ENCODE measurements at places on chromosomes 2 and 18.

- no peaks in the 10 kb centered on the region for H3K27me3 ChIP-seq
- peaks cover 22% of the 10 kb centered on the region for H3K4me1 ChIP-seq
- no peak overlapping the region for H3K27ac ChIP-seq
- H3K4me3 ChIP-seq = no peak overlapping the region
These were observed 29.8 kb downstream of the PCBP1 start for GRCh38 chr2:70116936-70117552.

DNA sequence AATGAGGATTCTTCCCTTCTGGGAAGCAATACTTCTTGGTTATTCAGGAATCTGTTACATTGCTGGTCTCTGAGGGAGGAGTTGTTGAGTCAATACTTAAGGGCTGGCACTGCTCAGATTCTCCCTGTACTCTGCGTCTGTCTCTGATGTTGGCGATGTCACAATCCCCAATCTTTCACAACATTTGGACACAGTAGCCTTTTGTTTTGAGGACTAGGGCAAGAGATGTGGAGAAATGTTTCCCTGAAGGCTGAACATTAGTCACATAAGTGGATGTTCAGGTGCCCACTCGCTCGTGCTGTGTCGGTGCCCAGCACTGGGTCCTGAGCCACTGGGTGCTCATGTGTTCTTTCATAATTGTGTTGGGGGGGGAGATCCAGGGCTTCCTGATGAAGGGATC lies 55.0 kb downstream of the MAPK4 start:
- no peaks in the 10 kb centered on the region for H3K36me3 ChIP-seq
- H3K27ac ChIP-seq = no peak overlapping the region
- no peaks in the 10 kb centered on the region for H3K4me1 ChIP-seq
- no peaks in the 10 kb centered on the region for H3K27me3 ChIP-seq
- peak; percentile 80 for DNase-seq

DNA sequence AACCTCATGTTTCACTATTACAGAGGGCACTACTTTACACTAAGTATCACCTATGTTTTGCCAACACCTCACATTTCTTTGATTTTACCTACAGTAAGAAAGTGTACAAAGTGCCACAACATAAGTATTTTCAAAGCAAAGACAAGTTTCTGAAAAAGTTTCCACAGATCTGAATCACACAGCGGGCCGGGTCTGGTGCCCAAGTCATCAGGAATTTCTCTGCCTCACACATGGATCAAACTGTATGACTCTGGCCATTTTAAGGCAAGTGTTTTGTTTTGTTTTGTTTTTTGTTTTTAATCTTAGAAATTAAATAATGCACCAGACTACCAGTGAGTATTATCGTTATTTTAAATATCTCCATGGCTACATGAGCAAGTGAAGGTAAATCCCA lies 73.4 kb downstream of the ZNF516 start:
- H3K4me1 ChIP-seq = peaks cover 11% of the 10 kb centered on the region
- no peak overlapping the region for H3K4me3 ChIP-seq
- no peak for DNase-seq
- H3K36me3 ChIP-seq = no peaks in the 10 kb centered on the region
- no peak overlapping the region for H3K27ac ChIP-seq
- no peaks in the 10 kb centered on the region for H3K27me3 ChIP-seq

GRCh38 chr2:149080971-149081370 lies 42.5 kb downstream of the LYPD6B start:
- H3K27me3 ChIP-seq = no peaks in the 10 kb centered on the region
- no peak overlapping the region for H3K4me3 ChIP-seq
- no peak overlapping the region for H3K27ac ChIP-seq
- H3K36me3 ChIP-seq = peaks cover 3% of the 10 kb centered on the region
- no peak for DNase-seq
